Lower leg skin (tissue), 4 donors: ENCODE measurements at places on chromosomes 1 and 21. TPM values are rescaled to one million over a fixed set of nuclear protein-coding genes. Genes with fewer than 3 reads are reported as not detected.

DNA sequence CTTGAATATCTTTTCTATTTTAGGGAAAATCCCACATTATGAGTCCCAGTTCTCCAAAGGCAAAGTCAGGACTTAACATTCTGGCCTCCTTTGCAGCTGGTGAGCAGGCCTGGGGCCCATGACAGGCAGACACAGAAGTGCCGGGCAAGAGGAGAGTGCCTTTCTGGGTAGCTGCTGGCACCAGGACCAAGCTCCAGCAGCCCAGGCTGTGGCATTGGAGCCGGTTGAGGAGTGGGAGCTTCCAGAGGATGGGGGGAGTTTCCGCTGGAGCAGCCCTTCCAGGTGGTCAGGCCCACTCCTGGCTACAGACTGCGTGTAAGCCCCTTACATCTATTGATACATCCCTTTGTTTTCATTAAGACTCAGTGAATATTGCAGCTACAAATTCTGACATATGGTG lies 123.9 kb downstream of the URB2 start:
- no peak for DNase-seq

- peak; percentile 93 for DNase-seq
These were observed 96.3 kb downstream of the BCAR3 start for GRCh38 chr1:93585059-93585966.

DNA sequence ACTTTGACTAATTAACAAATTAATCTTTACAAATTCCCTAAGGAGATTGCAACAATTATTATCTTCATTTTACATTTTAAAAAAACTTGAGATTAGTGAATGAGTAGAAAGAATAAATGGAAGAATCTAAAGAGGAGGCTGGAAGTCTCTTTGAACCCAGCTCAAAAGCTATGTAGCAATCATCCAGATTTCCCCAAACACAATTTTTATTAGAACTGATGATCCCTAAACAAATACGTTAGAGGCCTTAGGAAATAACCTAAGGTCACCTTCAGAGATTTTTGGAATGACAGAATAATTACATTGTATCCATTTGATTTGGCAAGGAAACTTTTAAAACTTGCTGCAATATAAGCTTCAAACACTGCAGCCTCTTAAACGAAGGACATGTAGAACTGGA lies 242.4 kb upstream of the LYPLAL1 start:
- DNase-seq = no peak

Gene TFF2
- not detected for total RNA-seq

DNA sequence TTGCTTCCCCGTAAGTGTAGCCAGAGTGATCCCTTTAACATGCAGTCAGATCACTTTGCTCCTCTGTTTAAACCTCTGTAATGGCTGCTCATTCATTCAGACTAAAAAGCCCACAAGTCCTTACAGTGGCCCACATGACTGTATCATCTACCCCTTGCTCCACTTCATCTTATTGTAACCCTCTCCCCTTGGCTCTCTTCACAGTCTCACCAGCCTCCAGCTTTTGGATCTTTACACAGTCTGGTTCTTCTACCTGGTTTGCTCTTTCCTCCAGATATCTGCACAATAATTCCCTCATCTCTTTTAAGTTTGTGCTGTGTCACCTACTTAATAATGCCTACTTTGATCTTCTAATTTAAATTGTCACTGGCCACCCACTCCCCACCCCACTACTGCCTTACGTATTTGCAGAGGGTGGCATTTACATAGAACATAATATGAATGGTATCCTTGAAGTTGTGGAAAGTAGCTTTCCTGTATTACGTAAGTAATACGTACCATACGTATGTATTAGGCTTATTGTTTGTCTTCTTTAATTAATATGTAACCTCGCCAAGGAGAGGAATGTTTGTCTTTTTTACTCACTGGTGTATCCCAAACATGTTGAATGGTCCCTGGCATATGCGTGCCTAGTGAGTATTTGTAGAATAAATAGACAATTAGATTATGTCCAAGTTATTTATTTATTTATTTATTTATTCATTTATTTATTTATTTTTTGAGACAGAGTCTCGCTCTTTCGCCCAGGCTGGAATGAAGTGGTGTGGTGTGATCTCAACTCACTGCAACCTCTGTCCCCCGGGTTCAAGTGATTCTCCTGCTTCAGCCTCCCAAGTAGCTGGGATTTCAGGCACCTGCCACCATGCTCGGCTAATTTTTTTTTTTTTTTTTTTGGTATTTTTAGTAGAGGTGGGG lies 48.6 kb downstream of the TSNAX start:
- DNase-seq = no peak

DNA sequence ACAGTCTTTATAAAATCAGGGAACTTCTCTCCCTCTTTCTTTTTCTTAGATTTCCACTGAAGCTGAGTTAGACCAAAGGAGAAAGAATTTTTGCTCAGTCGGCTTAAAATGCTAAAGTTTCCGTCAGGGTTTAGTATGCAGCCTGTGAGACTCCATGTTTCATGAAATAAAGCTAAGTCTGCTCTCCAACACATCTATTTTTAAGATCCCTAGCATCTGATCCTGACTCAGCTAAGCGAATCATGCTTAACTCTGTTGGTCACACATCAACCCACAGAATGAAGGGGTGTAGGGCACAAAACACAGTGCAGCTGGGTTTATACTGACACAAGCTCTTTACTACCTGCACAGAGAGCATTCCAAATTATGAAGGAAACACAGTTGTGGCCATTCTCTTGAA lies 102.4 kb upstream of the ZNF281 start:
- no peak for DNase-seq

Gene IRF6
- total RNA-seq = 166 TPM

Gene SLFNL1
- total RNA-seq = not detected

- no peak for DNase-seq
These were observed 486.3 kb downstream of the PTBP2 start for GRCh38 chr1:97207868-97208267.

Gene FAM167B
- total RNA-seq = 0.51 TPM

DNA sequence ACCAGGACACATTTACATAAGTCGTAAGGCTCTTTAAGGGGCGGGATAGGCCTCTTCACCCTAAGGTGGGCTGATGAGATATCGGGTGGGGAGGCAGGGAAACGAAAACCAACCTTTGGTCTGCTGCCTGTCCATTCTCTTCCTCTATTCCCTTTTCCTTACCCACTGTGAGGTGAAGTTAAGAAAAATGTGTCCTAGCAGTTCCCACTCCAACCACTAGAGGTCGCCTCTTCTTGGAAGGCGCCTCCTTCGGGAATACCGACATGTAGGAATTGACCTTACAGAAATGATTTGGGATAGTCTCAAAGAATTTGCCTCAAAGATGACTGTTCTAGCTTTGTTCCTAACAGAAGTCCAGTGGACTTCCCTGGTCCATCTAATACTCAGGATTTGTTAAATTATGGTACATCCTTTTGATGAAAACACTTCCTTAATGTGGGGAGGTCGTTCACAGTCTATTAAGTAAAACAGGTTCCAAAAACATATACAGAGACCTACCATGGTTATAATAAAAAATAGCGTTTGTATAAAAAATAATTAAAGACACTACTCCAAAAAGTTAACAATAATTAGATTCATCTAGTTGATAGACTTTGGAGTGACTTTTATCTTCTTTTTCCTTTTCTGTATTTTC lies 14.1 kb downstream of the AZIN2 start:
- peak; percentile 91 for DNase-seq

- no peak for DNase-seq
These were observed 7.1 kb downstream of the LRIF1 start for GRCh38 chr1:110956586-110956985.

DNA sequence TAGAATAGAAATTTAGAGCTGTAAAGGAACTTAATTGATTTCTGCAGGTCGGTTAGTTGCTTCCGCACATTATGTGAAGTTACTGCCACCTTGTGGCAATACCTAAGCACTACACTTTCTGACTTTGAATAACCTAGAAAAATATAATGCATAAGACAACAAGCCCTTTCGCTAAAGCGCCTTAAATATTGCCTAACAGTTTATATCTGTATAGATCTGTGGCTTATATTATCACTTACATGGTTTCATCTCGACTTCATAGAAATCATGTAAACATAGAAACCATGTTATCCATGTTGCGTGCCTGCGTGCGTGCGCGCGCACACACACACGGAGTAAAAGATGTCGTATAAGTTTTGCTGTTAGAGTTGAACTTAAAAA lies 10.9 kb upstream of the IFI16 start:
- DNase-seq = no peak

DNA sequence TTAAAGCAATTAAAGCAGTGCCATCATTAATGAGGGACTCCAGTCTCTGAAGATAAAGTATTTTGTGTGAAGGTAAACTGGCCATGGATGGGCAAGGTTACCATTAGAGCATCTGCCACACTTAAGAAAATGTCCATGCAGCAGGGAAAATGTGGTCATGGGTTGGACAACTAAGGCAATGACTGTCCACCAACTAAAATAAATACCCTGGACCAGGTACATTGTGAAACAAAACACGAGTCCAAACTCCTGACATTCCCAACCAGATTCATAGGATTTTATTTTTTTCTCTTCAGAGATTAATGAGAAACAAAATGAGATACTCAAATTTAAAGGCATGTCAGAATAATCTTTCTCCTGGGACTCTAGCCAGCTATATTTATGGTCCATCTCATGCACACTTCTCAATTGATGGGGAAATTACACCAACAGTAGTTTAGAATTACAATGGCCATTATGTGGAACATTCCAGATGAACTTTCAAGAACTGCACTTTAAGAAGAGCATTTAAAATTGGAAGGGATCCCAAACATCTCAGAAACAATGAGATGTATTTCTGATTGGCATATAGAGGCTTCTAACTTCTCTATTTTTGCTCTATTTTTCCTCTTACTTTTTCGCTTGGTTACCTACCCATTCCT lies 8.1 kb downstream of the GBP7 start:
- DNase-seq = no peak

DNA sequence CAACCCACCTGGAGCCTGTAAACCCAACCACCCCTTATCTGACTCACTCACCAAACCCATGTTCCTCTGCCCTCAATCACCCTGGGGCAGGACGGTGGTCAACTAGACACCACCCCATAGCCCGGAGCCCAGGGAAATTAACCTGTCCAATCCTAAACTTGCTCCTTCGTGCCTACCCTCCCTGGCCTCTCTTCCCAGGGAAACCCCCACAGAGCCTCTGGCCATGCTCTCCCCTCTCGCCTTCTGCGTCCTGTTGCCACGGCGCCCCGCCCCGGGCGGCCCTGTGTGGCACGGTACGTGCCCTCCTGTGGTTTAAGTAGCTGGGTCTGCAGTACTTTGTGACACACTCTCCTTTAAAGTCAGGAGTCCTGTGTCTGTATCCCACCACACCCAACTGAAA lies 4.0 kb upstream of the FTCD start:
- DNase-seq = no peak

GRCh38 chr1:226051365-226051764 lies 11.2 kb upstream of the H3-3A start:
- DNase-seq = no peak

GRCh38 chr1:19369396-19370090 lies 57.4 kb downstream of the SLC66A1 start:
- DNase-seq = no peak

DNA sequence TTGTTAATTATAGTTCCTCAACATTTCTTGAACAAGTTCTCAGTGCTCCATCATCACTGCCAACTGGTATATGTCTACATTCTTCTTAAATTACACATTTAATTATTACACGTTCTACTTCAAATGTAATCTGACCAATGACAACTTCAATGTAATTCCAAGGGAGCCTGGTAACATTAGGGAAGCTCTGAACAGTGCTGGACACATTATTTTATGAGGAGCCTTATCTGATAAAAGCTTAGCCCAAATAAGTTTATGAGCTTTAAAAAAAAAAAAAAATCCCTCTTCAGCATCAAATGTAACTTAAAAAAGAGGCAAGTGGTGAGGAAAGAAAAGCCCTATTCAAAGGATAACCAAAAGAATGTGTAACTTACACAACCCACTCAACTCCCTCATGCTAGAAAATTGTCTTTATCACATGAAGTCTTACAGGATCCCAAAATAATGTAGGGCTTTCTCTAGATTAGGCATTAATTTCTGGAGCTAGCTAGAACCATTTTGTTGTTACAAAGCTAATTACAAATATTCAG lies 35.2 kb upstream of the ABCA4 start:
- DNase-seq = no peak

DNA sequence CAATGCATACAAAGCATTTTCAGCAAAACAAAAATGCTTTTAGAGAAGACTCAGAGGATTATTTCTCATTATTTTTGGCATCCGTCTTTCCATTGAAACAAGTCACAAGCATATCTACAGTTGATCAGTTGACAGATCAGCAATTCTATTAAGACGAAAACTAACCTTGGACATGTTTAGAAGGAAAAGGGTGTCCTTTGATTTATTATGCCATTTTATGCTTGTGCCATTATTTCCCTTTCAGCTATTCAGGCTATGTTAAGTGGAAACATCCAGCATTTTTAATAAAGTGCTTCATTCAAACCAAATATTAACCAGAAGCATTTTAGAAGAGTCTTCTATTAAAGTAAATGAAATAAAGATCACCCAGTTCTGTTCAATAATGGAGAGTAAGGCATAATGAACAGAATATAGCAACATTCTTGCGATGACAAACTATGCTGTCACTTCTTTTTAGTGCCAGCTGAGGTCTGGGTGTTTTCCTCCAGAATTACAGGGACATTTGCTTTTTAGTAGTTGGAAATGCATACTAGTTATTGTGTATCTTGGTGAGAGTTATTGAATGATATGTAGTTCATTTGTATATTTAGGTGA lies 481.4 kb downstream of the PLA2G4A start:
- no peak for DNase-seq

DNA sequence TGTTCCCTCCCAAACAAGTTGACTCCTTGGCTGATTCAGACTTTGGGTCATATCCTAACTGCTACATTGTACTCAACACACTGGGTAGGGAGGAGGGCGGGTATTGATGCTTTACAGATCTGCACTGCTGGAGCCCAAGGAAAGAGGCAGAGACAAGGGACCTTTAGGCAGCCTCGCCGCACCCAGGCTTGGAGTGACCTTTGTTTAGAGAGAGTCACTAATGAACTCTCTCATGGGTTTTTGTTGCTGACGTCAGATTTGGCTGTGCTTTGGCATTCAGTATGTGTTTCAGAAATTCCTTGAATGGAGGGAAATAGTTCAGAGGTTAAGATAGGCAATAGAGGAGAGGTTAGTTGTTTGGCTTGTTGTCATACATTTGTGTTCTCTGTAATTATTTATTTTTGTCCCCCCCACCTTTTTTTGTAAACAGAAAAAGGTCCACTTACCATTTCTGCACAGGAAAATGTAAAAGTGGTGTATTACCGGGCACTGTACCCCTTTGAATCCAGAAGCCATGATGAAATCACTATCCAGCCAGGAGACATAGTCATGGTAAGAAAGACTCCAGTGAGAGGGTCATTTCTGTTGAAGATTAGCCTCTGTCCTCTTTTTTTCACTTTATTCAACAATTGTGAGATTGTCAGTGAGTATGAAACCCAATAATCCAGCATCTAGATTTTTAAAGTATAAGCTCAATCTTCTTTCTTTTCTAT lies 116.1 kb downstream of the ATP5PO start:
- no peak for DNase-seq

GRCh38 chr1:161069241-161069640 lies 450 bp downstream of the ARHGAP30 start:
- DNase-seq = no peak

Gene HIPK1
- 58.3 TPM for total RNA-seq
